GM12865 (cell line): ENCODE measurements at places on chromosomes 12 and 14.

- peak; percentile 5 for DNase-seq
Observed at GRCh38 chr12:104138797-104139152, 765 bp upstream of the NFYB start.

- DNase-seq: no peak
Observed at GRCh38 chr14:106276326-106277267, 750.2 kb downstream of the TMEM121 start.

- DNase-seq: no peak
Observed at GRCh38 chr12:112973818-112974231, 4.5 kb upstream of the OAS2 start.

GRCh38 chr14:24960816-24961215 is 89.1 kb downstream of the STXBP6 start:
- no peak for DNase-seq

GRCh38 chr12:22416801-22417200 is 82.3 kb upstream of the ST8SIA1 start:
- no peak for DNase-seq

DNA sequence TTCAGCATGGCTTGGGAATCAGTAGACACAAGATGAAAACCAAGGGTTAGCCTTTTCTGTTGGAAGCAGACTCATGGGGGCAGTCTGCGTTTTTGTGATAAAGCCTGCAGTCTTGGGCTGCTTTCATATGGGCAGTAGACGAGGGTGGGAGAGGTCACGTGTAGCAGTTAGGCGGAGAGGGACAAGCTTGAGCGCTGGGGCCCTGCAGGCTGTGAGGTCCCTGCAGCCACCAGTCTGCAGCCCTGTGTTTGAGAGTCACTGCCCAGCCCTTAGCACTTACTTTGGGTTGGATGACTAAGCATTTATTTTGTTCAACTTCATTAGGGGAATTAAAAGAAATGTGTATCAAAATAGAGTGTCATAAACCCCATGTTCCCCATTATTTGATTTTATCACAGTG is 37.2 kb downstream of the EP400 start:
- DNase-seq: no peak

DNA sequence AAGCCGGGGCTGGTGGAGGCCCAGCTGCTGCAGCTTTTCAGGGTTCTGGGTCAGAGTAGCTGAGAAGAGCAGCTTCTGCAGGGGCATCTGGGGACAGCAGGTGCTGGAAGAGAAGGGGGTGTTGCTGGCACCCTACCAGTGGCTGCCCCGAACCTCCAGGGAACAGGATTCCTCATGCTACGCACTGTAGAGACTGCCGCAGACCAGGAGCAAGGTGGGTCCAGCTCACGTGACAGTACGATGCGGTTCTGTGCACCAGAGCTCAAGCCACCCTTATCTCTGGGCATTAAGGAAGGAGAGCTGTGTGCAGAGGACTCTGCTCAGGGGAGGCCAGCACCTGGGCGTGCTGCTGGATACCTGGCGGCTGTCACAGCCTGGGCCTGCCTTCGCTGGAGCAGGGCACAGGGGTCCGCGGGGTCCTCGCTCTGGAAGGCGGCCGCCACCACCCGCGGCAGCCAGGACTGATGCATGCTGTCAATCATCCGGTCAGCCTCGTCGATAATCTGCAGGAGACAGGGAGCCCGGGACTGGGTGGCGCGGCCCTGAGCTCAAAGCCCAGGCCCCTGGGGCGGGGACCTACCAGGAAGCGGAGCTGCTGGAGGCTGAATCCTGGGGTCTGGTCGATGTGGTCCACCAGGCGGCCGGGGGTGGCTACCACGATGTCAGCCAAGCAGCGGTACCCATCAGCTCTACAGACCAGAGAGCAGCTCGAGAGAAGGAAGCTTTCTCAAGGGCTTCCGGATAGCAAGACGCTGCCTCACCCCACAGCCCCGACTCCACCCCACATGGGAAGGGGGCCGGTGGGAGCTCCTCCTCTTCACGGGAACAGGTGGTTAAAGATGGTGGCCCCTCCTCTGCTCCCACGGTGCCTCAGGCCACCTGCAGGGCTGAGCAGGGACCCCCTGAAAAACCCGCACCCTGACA is 2.9 kb downstream of the DDX51 start:
- DNase-seq: no peak

DNA sequence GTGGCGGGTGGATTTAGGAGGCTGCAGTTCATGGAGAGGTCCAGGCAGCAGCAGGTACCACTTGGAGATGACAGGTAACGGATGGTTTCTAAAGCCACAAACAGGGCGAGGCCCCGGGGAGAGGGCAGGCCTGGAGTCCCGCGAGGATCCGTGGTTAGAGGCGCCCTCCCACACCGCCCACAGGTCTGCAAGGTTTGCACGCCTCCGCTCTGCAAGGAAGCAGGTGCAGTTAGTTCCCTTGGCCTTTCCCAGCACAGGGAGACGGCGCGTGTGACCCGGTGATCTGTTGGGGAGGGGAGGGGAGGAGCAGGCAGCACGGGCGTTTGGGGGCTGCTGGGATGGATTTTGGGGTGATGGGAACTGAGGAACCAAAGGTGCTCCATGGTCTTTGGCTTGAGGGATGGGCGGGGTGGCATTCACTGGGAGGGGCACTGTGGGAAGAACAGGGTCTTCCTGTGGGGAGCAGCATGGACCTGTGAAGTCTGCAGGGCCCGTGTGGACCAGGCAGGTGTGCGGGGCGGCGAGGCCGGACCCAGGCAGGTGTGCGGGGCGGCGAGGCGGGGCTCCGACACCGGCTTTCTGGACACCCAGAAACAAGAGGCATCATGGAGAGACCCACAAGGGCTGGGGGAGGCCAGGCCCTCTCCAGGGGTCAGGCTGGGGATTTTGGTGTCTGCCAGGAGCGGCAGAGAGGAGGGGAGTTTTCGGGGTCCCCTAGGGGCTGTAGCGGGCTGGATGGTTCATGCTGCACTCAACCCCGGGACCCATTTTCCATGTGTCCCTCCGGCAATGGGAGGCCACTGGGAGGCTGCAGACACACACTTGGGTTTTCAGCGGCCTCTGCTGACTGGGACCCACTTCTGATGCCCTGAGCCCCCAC is 29.1 kb downstream of the NOC4L start:
- DNase-seq: peak; percentile 52
